GM23248 (cell line): ENCODE measurements at places on chromosomes 11 and 22. TPM values are rescaled to one million over a fixed set of nuclear protein-coding genes. Genes with fewer than 3 reads are reported as not detected.

Gene SEPTIN3
- total RNA-seq, result not detected in 2 replicates

Gene HPX
- 0.22 and 1.1 TPM in 2 replicates for total RNA-seq

Gene SCN3B
- not detected in 2 replicates for total RNA-seq

Gene LARGE2
- total RNA-seq, result not detected in 2 replicates

Gene PGM2L1
- 4.6 and 5.2 TPM in 2 replicates for total RNA-seq

Gene DUSP8
- 0.11 TPM in 1 of 2 replicates, not detected in the other for total RNA-seq

Gene CDC42BPG
- total RNA-seq, result not detected in 2 replicates

Gene MS4A6A
- not detected in 2 replicates for total RNA-seq

Gene NEFH
- 0.51 and 0.65 TPM in 2 replicates for total RNA-seq

Gene C11orf91
- not detected in 2 replicates for total RNA-seq

Gene TMEM123
- 93.1 and 106 TPM in 2 replicates for total RNA-seq

Gene GUCY1A2
- total RNA-seq, result 0.54 and 1.6 TPM in 2 replicates

Gene ARHGEF17
- 23.5 and 24.2 TPM in 2 replicates for total RNA-seq

Gene TIGD3
- total RNA-seq, result not detected in 2 replicates

Gene ANKRD49
- 18.6 and 37.2 TPM in 2 replicates for total RNA-seq

Gene BET1L
- 25.7 and 27.2 TPM in 2 replicates for total RNA-seq
